ENCODE measurements at places on chromosomes 2 and 18.

- no peak for DNase-seq
- no peaks in the 10 kb centered on the region for H3K27me3 ChIP-seq
- no peaks in the 10 kb centered on the region for H3K4me1 ChIP-seq
- H3K4me3 ChIP-seq: no peak overlapping the region
Measured at GRCh38 chr2:67955748-67956603, 106.8 kb downstream of the C1D start.

DNA sequence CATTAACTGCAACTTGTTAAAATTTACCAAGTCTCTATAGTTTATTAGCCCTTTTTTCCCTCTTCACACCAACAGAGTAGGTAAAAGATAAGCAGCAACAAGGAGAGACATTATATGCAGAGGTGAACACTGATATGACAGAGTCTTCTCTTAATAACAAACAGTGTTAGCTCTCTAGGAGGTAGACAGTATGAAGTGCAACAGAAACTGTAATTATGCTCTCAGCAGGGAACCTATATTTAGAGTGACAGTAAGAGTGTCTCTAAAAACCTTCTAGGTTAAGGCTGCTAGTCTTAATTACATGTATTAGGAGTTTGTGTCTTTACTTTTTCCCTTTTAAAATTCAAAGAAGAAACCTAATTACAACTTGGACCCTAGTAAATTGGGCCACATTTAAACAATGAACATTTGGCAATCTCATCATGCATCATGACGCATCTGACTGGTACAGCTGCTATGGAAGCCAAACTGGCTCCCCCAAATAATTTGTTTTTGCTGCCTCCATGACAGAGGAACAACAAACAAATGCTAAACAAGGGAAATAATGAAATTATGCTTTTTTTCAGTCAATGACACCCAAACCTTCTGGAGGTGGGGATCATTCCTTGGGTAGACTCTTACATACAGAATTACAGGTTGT, 69.9 kb upstream of the MMADHC start:
- H3K27me3 ChIP-seq: no peaks in the 10 kb centered on the region
- H3K4me1 ChIP-seq: no peaks in the 10 kb centered on the region
- DNase-seq: no peak
- no peak overlapping the region for H3K4me3 ChIP-seq

DNA sequence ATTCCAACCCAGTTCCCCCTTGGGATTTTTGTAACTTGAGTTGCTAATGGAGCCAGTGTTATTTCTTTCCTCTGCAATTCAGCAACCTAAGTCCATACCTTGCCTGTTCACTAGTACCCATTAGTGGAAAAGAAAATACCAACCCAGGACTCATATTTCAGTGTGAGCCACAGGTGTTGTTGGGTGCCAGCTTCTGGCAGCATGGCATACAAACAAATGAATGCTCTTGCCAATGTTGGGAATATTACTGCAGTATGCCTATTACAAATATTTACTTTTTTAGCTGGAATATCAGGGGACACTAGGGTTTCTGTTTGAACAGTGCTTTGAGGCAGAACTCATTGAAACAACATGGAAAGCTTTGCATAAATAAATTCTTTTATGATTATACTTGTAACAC, 130.2 kb downstream of the NCKAP5 start:
- H3K4me3 ChIP-seq: no peak overlapping the region
- H3K27me3 ChIP-seq: peaks cover 1% of the 10 kb centered on the region
- DNase-seq: no peak
- no peaks in the 10 kb centered on the region for H3K36me3 ChIP-seq

DNA sequence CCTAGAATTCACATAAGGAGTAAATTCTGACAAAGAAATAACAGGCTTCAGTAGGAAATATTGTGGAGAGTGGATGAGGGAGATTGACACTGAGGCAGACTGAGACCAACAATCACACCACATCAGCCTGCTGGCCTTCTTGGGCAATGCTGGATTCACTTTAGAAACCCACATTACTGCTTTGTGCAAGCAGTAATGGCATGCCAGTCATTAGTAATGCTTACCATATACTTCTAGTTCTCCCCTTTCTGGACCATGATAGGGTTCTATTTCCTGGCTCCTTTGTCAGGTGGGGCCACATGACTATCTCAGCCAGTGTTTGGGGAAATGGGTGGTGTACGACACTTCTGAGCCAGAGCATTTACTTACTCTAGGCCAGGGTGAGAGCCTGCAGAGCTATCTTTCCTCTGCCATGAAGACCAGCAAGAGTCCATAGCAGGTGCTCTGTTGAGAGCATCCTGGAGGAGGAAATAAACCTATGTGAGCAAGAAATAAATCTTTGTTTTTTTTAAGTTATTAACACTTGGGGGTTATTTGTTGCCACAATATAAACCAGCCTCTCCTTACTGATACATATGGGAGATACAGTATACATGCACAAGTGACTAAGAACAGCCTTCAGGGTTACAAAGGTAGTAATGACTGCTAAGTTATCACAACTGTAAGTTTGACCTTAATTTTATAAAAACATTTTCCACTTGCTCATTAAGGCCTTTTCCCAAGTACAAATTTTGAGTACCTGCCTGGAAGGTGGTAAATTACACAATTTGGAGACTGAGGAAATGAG, 89.3 kb upstream of the TANK start:
- H3K4me1 ChIP-seq: no peaks in the 10 kb centered on the region
- no peaks in the 10 kb centered on the region for H3K27me3 ChIP-seq
- no peak for DNase-seq
- no peaks in the 10 kb centered on the region for H3K36me3 ChIP-seq
- H3K27ac ChIP-seq: no peak overlapping the region
- H3K4me3 ChIP-seq: no peak overlapping the region

DNA sequence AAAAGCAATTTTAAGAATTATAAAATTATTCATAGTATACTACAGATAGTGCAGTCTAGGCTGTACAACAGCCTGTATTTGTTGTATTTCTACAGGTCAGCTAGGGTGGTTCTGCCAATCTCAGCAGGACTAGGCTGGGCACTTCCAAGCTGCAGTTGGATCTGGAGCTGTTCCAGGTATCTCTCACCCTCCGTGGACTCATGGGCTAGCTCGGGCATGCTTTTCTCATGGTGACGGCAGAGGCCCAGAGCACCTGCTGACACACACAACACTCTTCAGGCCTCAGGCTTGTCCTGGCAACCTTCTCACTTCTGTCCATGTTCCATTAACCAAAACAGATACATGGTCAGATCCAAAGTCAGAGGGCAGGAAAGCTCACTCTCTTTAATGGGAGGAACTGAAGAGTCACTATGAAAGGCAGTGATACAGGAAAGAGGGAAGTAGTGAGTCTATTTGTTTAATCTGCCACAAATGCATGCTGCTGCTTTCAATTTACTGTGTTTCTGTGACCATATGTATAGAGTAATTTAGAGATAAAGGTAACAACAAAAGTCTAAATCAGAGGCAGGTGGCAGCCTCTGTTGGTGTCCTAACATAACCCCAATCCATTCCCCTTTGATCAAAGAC, 462.4 kb upstream of the ACVR2A start:
- DNase-seq: no peak
- H3K27ac ChIP-seq: no peak overlapping the region
- no peaks in the 10 kb centered on the region for H3K4me1 ChIP-seq

DNA sequence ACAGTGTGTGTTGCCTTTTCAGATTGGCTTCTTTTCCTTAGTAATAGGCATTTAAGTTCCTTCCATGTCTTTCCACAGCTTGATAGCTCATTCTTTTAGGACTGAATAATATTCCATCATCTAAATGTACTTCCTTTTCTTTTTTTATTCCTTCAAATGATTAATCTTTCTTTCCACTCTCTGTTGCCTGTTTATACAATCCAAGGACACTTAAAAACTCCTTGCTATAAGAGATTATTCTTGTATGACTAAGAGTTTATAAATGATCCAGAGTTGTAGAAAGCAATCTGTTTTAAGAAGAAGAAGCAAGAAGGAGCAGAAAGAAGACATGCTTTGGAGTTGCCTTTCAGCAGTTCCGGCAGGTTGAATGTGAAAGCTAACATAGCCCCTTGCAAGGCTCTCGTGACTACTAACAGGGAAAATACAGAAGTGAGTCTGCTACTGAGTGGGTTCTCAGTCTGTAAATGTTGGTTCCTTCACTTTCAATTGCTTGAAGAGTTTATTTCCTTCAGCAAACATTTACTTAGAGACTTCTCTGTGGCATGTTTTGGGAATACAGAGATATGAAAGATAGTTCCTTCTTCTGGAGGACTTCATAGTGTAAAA, 123.0 kb downstream of the PMAIP1 start:
- H3K36me3 ChIP-seq: no peaks in the 10 kb centered on the region
- no peak for DNase-seq
- H3K4me1 ChIP-seq: no peaks in the 10 kb centered on the region
- H3K27me3 ChIP-seq: peaks cover 1% of the 10 kb centered on the region

DNA sequence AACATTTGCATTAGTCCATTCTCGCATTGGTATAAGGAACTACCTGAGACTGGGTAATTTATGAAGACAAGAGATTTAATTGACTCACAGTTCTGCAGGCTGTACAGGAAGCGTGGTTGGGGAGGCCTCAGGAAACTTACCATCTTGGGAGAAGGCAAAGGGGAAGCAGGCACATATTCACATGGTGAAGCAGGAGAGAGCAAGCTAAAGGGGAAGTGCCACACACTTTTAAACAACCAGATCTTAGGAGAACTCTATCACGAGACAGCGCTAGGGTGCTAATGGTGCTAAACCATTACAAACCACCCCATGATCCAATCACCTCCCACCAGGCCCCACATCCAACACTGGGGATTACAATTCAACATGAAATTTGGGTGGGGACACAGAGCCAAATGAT, 201.7 kb upstream of the MGAT5 start:
- H3K4me3 ChIP-seq: no peak overlapping the region
- H3K36me3 ChIP-seq: no peaks in the 10 kb centered on the region
- no peaks in the 10 kb centered on the region for H3K4me1 ChIP-seq
- H3K27ac ChIP-seq: no peak overlapping the region

GRCh38 chr2:168079236-168079635, 168.2 kb downstream of the STK39 start:
- DNase-seq: no peak
- no peaks in the 10 kb centered on the region for H3K36me3 ChIP-seq
- H3K27me3 ChIP-seq: no peaks in the 10 kb centered on the region
- H3K4me1 ChIP-seq: no peaks in the 10 kb centered on the region

GRCh38 chr18:34031810-34032209, 192.9 kb downstream of the NOL4 start:
- H3K27ac ChIP-seq: no peak overlapping the region
- DNase-seq: no peak
- H3K36me3 ChIP-seq: no peaks in the 10 kb centered on the region
- H3K4me1 ChIP-seq: no peaks in the 10 kb centered on the region

- peaks cover 3% of the 10 kb centered on the region for H3K4me1 ChIP-seq
- no peak for DNase-seq
- H3K27ac ChIP-seq: no peak overlapping the region
- H3K4me3 ChIP-seq: no peak overlapping the region
- no peaks in the 10 kb centered on the region for H3K36me3 ChIP-seq
- H3K27me3 ChIP-seq: no peaks in the 10 kb centered on the region
Measured at GRCh38 chr18:37284260-37284659, 281.3 kb downstream of the CELF4 start.
